Bone marrow (tissue), 2 donors: ENCODE measurements at places on chromosomes 3 and 15.

GRCh38 chr3:187718802-187719201 is 16.4 kb upstream of the RTP2 start:
- no peak for DNase-seq

DNA sequence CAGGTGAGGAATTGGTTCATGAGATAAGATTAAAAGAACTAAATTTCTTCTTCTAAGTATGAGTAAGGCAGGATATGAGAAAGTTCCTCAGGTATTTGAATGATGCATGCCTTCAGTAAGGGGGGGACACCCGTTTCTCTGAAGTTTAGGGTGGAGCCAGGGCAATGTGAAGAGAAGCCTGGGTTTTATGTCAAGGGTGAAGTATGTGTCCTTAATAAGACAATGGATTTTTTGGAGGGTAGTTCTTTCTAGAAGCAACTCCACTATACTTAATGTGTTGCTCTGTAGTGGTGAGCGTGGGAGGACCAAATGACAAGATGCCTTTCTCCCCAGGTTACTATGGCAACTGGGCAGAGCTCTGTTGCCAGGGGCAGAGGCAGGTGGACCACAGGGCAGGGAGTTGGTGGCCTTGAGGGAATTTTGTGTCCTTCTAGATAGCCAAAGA is 44.0 kb downstream of the PHLDB2 start:
- no peak for DNase-seq

GRCh38 chr15:57305009-57305408 is 71.3 kb upstream of the CGNL1 start:
- no peak for DNase-seq

- DNase-seq, result no peak
These were observed 199.8 kb upstream of the RGMA start for GRCh38 chr15:93288728-93289294.

DNA sequence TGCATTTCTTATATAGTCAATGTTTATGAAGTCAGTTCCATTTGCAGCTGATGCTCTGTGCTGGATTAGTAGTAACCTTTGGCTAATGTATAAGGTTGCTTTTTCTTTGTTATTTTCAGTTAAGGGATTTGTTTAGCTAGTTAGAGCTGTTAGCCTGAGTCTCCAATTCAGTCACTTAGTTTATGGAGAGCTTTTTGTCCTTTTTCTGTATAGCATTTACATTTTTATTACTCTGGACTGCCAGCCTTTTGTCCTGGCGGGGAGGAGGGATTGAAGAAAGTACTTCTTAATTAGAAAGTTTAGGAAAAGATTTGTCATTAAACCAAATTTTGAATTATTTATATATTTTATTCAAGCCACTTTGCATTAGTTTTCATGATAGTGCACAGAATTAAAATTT is 52.0 kb downstream of the DNAJC13 start:
- no peak for DNase-seq

DNA sequence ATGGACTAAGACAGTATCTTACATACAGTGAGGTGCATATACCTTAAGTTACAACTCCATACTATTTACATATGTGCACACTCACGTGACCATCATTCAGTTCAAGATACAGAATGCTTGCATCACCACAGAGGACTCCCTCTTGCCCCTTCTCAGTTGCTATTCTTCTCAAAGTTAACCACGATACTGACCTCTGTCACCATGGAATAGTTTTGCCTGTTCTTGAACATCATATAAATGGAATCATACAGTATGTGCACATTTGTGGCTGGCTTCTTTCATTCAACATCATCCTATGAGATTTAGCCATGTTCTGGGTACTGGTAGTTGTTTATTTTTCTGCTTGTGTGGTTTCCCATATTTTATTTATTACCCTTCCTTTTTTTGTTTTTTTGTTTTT is 10.4 kb upstream of the ZSCAN2 start:
- DNase-seq, result no peak

- no peak for DNase-seq
These were observed 207.9 kb upstream of the COL8A1 start for GRCh38 chr3:99430348-99431134.

DNA sequence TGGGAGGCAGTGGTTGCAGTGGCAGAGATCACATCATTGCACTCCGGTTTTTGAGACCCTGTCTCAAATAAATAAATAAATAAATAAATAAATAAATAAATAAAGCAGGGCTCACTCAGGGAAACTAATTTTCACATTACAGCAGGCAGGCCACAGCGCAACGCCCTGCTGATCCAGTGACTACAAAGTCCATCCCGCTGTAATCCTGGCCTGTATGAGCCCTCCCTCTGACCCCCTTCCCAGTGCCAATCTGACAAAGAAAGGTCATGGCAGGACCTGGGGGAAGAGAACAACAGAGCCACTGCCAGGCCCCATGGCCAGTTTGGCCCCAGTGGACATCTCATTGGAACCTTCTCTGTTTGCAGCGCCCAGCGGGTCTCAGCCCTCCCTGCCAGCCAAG is 9.3 kb downstream of the SH3BP5 start:
- DNase-seq, result no peak

DNA sequence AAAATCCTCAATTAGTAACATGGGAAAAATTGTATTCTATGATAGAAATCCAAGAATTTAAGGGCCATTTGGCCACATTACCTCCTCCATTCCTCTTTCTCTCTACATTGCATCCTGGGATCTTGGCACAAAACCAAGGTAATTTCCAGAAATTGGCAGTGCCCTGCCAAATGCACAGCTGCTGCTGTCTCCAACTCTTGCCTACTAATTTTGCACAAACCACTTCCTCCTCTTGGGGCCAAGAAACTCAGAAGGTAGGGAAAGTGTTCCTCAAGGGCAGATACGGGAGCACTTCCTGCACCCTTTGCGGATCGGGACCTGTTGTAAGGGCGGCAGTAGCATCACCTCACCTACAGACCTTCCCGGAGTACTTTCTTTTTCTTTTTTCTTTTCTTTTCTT is 57.8 kb downstream of the MAP3K13 start:
- no peak for DNase-seq

DNA sequence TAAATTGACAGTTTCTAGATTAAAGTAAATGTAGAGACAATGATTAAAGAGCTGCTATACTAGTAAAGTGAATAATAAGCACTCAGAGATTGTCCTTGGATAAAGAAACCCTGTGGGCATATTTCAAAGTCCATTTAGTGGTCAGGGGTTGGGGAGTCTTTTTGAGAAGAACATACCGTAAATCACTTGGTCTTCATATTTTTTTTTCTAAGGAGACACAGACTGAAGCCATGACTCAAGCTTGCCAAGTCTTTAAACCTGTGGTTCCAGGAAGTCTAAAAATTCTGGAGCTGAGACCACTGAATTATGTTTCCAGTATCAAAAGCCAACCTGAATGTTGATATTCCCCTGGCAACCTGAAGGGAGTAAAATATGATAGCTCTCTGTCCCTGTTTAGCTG is 171.0 kb downstream of the TPRG1 start:
- no peak for DNase-seq
